ENCODE measurements at places on chromosomes 3 and 15. TPM values are rescaled to one million over a fixed set of nuclear protein-coding genes. Genes with fewer than 3 reads are reported as not detected.

The CLDN18 gene
- total RNA-seq: not detected

The ILDR1 gene
- 2.8 TPM for total RNA-seq

The TRA2B gene
- total RNA-seq: 170 TPM

DNA sequence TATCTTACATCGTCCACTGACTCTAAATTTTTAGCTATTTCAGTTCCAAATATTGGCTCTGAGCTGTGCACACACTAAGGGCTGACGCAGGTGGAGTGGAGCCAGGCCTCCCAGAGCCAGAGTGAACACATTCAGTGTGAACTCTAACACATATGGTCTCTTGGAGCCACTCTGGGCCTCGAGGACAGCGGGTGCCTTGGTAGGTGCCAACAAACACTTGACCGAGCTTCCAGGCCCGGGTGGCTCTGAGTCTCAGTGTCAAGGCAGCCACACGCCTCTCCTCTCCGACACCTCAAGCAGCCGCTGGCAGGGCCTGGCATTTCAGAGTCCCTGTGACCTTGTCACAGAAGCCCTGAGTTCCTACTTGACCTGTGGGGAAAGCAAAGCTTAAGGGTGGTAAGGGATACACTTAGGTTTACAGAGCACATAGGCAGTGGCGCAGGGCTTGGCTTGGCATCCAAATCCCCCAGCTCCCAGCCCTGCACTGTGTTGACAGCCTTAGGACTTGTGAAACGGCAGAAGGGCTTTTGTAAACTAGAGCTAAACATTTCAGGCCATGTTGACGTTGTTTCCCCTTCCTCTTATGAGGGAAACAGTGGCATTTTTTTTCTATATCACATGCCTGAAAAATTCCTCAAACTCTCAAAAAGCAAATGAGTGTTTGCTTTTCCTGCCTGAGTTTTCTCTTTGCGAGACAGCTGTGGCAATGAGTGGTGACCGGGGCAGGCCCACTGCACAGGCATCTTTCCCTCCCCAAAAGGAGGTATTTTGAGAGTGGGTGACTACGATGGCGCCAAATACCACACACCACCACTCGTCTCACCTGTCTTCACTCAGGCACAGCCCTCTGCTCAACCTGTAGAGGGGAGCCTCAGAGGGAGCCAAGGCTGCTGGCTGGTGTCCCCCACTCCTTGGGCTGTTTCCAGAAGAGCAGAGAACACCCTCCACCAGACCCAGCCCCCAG lies 60.8 kb downstream of the DAPK2 start:
- DNase-seq: no peak

- DNase-seq: peak; percentile 64
Measured at GRCh38 chr3:3200632-3201212, 21.2 kb upstream of the CRBN start.

DNA sequence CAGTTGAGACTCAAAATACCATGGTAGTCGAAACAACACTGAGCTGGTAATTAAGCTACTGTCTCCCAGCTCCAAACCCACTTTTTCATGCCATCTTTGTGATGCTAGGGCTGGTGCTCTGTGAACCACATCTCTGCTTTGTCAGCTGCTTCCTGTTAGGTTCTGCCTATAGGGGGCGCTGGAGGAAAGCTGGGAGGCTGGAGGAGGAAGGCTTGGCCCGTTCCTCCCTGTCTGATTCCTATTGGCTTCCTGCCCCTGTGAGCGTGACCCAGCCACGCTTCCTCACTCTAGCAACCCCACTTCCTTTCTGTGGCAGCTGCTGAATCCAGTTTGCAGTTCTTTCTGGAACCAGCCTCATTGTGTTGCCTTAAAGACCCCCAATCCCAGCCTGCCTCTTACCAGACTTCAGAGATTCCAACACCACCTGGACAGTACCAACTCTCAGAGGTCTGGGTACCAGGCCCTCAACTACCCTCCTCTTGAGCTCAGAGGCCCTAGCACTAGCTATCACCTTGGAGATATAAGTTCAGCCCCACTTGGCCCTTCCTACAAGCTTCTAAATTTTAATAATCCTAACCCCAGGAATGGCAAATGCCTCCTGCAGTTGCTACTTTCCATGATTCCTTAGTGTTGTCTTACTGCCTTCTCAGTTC lies 120.9 kb downstream of the ERC2 start:
- DNase-seq: no peak

GRCh38 chr3:113297841-113298240 lies 86.5 kb downstream of the BOC start:
- DNase-seq: no peak

DNA sequence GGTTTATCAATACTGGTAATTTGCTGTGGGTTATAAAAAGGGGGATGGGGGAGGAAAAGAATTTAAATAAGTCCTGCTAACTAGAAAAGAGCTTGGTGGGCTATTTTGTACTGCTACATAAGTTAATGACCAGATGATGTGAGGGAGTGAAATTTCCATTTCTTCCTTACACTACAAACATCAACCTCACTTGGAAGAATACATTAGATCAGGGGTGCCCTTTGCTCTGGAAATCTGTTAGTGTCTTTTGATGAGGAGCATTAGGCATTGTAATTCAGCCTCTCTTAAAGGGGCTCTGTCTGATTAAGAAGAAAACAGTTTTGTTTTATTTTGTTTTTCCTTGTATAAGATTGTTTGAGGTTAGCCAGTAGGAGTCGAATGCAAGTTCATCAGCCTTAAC lies 576.4 kb upstream of the TBL1XR1 start:
- DNase-seq: no peak

DNA sequence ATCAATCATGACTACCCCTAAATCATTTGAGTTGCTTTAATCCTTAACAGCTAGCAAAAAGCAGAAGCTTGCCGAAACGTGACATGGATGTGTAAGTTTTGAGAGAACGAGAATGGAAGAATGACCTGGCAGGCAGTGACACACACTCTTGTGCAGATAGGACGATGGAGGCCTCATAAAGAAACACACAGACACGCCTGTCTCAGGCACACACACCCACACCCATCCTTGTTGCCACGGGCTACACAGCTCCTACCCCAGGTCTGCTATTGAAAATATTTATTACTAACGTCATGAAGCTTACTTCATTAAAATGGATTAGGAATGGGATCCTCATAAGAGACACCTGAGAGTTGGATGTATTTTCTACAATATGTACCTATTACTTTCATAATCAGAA lies 8.5 kb downstream of the MYO5C start:
- DNase-seq: no peak

DNA sequence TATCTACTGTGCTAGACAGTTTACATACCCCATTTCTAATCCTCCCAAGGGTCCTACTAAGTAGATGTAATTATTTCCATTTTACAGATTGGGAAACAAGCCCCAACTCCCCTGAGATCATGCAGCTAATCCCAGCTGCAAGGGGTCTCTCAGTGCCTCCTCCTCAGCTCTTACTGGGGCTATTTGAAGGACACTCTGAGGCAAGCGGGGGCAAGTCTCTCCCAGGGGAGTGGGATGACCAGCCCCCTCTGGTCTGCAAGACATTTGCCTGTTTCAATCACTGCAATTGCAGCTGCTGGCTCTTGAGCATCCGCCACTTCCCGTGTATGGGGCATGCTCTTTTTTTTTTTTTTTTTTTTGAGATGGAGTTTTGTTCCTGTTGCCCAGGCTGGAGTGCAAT lies 11.4 kb downstream of the LAMP3 start:
- DNase-seq: no peak

GRCh38 chr3:114973536-114973935 lies 173.6 kb downstream of the ZBTB20 start:
- no peak for DNase-seq

GRCh38 chr3:46380471-46381221 lies 9.9 kb downstream of the CCR5 start:
- no peak for DNase-seq

GRCh38 chr15:68875377-68876116 lies 54.8 kb upstream of the SPESP1 start:
- DNase-seq: peak; percentile 80

GRCh38 chr15:55116636-55117035 lies 80.1 kb downstream of the RSL24D1 start:
- no peak for DNase-seq

DNA sequence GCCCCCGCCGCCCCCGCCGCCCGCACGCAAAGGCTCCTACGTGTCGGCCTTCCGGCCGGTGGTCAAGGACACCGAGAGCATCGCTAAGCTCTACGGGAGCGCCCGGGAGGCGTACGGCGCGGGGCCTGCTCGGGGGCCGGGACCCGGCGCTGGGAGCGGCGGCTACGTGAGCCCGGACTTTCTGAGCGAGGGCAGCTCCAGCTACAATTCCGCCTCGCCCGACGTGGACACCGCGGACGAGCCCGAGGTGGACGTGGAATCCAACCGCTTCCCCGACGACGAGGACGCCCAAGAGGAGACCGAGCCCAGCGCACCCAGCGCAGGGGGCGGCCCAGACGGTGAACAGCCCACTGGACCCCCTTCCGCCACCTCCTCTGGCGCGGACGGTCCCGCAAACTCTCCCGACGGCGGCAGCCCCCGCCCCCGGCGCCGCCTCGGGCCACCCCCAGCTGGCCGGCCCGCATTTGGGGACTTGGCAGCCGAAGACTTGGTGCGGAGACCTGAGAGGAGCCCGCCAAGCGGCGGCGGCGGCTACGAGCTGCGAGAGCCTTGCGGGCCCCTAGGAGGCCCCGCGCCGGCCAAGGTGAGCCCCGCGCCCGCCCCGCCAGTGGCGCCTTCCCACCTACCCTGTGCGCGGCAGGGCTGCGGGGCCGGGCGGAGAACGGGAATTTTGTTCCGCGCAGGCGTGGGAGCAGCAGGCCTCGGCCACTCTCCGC lies 2.4 kb downstream of the SKOR1 start:
- DNase-seq: no peak

DNA sequence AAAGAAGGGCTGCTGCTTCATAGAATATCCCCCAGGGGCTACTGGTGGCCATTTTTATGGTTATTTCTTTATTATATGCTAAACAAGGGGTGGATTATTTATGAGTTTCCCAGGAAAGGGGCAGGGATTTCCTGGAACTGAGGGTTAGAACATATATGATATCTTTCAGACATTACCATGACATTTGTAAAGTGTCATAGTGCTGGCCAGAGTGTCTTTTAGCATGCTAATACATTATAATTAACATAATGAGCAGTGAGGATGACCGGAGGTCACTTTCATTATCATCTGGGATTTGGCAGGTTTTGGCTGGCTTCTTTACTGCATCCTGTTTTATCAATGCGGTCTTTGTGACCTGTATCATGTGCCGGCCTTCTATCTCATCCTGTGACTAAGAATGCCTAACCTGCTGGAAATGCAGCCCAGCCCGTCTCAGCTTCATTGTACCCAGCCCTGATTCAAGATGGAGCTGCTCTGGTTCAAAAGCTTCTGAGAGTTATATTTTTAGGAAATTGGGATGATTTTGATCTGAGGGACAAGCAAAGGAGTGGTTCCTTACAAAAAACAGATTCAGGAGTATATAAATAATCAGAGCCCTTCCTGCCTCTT lies 9.1 kb upstream of the ZBTB20 start:
- DNase-seq: no peak

DNA sequence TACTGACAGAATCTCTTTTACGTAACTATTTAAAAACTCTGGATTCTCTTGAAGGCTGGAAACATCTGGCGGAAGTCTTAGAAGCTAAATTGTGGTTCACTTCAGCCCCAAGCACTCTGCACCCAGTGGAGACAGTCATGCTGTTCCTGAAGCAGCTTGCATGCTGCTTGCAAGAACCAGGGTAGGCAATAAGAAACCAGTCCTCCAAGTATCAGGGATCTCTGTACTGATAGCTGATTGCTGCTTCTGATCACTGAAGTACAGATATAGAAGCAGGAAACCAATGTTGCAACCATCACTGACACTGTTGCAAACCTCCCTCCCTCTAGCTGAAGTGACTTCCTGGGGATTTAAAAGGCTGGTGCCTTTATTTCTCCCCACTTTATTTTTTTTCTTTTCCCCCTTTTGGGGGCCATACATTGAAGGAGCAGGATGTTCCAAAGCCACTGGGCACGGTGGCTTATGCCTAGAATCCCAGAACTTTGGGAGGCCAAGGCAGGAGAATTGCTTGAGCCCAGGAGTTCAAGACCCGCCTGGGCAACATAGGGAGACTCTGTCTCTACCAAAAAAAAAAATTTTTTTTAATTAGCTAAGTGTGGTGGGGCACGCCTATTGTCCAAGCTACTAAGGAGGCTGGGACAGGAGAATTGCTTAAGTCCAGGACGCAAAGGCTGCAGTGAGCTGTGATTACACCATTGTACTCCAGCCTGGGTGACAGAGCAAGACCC lies 15.3 kb downstream of the SPCS1 start:
- no peak for DNase-seq

DNA sequence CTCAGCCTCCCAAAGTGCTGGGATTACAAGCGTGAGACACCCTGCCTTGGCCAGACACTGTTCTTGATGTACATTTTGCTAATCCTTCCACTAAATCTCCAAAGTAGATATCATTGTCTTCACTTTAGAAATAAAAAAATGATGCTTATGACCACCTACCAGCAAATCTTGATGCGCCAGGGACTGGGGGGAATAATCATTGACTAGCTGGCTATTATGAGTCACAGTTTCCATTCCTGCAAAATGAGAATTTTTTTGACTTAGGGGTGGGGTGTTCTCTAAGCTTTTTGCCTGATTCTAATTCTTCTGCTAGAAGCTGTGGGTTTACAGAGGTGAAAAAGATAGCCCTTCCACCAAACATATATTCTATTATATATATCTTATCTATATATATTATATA lies 17.1 kb upstream of the RFC4 start:
- peak; percentile 72 for DNase-seq

DNA sequence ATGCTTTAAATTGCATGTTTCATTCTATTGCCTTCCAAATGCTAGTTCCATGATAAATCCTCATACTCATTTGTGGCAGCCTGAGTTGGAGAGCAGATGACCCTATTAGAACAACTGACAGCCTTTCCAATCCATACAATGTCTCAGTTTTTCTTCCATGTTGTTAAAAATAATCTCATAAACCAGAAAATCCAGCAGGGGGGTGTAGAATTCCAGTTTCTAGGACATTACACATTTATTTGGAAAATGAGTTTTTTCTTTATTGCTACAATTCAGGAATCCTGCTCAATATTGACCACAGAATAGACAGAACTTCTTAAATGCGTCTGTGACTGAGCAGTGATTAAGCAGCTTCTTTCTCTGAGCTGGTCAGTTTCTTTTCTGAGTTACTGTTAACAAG lies 174.2 kb upstream of the ATP10A start:
- DNase-seq: no peak

Measured in renal cortical epithelial cell (primary cell).